ENCODE measurements at places on chromosomes 7 and 10.
A peak's percentile ranks its signal among the peaks of the same experiment; 100 is the strongest.

DNA sequence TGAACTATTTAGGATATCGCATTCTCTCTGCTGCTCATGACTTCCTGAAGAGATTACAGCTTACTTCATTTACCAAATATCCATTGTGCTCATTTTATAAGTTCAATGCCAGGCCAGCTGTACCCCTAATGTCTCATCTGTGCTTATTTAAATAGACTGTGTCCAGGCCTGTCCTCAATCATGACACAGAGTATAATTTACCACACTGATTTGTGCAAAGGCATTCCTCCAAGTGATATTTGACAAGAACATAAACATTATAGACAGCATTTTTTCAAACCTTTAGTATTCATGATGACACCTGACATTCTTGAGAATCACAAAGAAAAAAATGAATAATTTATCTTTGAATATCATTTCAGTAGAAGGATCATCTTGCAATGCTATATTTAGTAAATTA is 260.1 kb upstream of the SEMA3D start:
- no peak for DNase-seq

- DNase-seq = no peak
Observed at GRCh38 chr7:159046300-159046699, 98.4 kb downstream of the VIPR2 start.

DNA sequence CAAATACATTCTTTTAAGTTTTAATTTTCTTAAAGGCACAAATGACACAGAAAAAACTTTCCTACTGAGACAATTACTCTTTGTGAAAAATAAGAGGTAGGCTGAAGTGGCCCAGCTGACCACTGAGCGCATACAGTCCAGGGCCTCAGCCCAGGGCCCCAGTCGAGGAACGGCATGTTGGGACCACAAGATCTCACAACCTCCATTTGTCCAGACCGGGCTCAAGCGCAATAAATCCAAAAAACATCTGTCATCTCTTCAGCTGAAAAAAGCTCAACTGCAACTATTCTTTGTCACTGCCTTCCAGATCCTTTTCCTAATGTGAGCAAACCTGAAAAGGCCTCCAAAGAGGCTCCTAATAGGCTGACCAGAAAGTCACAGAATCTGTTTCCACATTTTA is 165.8 kb downstream of the SRPK2 start:
- DNase-seq = no peak

DNA sequence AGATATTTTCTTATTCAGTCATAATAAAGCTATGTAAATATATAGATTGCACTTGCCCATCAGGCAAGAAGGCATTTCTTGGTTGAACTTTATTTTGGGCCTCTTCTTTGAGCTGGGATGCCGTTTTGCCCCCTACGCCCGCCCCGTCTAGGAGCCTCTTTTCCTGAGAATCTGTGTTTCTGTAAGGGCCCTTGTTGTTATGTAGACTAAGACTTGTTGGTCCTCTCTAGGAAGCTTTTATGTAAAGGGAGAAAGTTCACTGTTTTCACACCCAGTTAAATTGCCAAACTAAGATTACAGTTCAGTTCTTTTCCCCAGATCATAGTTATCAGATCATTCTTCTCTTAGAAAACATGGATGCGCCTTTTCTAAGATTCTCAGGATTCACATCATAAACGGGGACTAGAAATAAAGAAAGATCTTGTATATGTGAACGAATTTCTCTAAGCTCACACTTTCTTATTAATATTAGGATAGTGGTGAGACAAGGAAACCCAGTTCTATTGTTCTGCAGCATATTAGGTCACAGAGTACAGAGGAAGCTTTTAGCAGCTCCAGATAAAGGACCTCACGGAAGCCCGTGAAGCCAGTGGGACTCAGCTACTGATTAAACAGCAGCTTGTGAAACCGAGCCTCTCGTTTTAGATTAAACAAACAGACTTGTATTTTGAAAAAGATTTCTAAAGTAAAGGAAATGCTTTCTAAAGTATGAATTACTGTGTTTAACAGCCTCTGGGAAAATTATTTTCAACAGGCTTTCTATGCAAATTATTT is 3.8 kb downstream of the LMTK2 start:
- DNase-seq = no peak

- no peak for DNase-seq
Observed at GRCh38 chr7:119630406-119630969, 642.5 kb upstream of the KCND2 start.

DNA sequence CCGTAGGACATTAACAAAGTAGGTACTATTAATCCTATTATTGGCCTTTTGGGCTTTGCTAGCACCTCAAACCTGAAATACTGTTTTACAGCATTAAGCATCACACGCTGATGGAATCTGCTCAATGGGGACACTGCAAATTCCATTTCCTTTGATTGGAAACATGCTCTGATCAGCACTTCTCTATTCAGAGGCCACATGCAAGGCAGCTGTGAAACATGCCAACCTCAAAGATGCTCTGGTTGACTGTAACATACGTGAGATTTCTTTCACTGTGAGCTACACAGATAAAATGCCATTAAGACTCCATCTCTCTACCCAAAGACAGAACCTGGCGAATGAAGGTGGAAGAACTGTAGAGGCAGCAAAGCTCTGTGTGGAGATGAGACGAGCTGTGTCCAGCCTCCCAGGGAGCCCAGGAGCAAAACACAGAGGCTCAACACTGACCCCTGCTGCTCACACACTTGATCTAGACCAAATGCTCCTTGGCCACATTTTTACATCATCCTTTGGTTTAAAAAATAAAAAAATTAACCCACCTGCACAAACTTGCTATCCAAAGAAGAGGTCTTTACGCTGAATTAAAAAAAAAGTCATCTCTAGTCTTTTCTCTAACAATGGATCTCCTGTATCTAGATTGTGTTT is 8.0 kb downstream of the RSU1 start:
- DNase-seq = peak; percentile 71

GRCh38 chr10:98642281-98642680 is 195.5 kb upstream of the HPS1 start:
- no peak for DNase-seq

- no peak for DNase-seq
Observed at GRCh38 chr10:104391150-104391968, 37.7 kb downstream of the CFAP58 start.

DNA sequence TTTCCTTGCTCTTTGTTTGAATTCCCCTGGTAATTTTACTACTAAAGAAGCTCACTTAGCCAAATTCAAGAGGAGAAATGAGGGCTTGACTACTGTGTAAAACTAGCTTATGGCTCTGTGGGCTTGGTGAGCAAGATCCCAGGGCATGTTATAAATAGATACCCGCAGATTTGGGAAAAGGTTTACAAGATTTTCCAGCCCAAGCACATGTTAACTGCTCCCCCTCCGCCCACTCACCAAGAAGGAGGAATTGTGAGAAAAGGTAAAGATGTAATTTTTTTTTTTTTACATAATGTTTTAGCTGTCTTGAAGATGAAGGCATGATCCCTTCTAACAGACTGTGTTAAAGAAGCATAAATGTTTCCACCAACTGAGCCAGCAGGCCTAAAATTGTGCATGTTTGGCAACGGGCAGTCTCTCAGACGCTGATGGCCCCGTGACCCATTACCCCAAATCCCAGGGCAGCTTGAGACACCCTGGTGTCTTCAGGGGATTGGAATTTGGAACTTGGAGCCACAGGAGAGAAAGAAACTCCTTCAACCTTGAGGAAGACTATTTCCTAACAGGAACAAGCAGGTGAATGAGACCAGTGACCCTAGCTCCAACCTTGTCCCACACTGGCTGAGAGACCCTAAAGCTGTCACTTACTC is 429.8 kb upstream of the CELF2 start:
- DNase-seq = no peak

DNA sequence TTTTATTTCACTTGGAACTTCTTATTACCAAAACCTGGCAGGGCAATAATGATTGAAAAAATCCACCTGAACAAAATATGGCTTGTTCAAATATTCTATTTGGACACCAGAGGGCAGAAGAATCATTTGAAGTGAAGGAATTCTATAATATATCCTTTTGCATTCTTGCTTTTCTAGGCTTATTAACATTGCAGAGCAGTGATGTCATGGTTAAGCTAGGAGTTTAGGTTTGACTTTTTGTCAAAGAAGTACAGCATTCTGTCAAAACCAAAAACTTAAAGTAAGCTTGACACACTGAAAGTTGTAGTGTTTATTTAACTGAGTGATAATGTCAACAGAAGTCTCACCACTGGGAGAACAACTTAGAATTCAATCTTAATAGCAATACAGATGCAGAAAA is 156.0 kb downstream of the SEMA3D start:
- DNase-seq = peak; percentile 63

DNA sequence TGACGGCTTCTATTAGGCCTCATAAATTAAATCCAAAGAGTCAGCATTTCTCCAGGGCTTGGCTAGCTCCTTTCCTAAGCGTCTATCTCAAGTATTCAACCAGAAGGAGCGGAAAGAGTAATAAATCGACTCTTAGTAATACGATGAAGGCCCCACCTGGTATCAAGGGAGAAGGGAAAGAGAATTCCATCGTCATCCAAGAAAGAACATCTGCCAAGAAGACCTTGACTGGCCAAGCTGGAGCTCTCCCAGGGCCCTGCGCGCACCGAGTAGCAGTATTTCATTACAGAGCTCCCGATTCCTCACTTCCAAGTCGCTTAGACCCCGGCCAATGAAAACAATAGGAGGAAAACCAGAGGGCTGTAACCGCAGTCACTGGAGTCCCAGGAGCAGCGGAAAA is 178.0 kb upstream of the FRMD4A start:
- no peak for DNase-seq

GRCh38 chr7:102153599-102153946 is 133.1 kb upstream of the SH2B2 start:
- no peak for DNase-seq

DNA sequence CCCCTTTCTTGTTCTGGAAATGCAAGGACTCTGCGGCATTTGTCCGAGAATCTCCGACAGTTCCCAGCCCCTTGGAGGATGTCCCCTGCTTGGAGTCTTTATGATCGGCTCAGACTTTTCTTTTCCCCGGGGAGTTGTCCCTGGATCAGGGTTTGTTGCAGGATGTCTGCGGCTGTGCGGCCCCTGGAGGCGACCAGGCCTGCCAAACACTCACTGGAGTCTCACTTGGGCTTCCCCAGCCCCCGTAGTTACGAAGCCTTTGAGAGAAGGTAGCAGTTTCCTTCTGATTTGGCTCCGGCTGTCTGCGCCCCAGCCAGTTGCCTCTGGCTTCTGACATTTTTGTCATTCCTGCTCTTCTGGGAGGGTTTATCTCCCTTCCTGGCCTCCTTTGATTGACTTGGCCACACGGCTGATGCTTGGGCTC is 16.1 kb downstream of the COL26A1 start:
- DNase-seq = no peak

Measured in Kasumi-1 (cell line).